Esophagus muscularis mucosa (tissue), 4 donors: ENCODE measurements at places on chromosomes 3 and 15. TPM values are rescaled to one million over a fixed set of nuclear protein-coding genes. Genes with fewer than 3 reads are reported as not detected.
A peak's percentile ranks its signal among the peaks of the same experiment; 100 is the strongest.

DNA sequence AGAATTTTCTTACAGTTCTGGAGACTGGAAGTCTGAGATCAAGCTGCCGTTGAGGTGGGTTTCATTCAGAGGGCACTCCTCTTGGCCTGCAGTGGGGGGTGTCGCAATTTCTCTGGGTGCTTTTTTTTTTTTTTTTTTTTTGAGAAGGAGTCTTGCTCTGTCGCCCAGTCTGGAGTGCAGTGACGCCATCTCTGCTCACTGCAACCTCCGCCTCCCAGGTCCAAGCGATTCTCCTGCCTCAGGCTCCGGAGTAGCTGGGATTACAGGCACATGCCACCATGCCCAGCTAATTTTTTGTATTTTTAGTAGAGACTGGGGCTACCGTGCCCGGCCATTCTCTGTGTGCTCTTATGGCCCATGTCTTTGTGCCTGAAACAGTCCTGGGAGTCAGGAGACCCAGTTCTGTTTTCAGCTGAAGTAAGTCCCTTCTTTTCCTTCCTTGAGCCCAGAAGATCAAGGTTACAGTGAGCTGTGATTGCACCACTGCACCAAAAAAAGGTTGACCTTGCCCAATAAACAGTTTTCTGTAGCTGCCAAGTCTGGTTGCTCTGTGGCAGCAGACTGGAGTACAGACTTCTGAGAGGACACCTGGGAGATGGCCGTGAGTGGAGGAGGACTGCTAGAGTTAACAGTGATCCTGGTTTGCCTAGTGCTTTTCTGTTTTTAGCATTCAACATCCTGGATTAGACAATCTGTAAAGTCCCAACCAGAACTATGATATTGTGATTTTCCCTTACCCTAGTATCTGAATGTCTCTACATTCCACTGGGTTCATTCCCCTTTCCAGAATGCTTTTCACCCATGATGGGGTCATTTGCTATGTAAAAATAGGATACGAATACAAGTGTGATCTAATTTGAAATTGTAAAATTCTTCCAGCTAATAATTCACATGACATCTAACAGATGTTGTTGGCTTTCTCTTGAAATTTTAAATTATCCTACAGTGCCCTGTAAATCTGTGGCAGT is 76.6 kb upstream of the RNF7 start:
- peaks cover 26% of the 10 kb centered on the region for H3K4me1 ChIP-seq
- H3K36me3 ChIP-seq, result no peaks in the 10 kb centered on the region
- H3K27ac ChIP-seq, result no peak overlapping the region
- DNase-seq, result no peak
- peaks cover 3% of the 10 kb centered on the region for H3K27me3 ChIP-seq

DNA sequence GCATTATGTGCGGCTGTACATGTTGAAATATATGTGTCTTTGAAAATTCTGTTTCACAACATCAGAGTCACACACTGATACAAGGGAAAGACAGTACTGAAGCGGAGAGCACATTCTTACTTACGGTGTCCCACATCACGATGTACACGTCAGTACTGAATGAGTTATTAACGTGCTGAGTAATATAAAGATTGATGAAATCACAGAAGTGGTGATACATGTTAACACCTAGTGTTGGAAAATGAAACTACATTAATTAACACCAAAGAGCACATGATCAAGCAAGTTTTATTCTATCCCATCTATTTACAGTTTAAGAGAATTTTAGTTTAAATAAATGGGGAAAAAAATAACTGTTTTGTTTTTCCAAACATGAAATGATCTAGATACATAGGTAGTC is 15.6 kb downstream of the EOGT start:
- H3K4me1 ChIP-seq, result peaks cover 20% of the 10 kb centered on the region
- H3K36me3 ChIP-seq, result peaks cover 94% of the 10 kb centered on the region
- H3K27me3 ChIP-seq, result no peaks in the 10 kb centered on the region
- no peak overlapping the region for H3K4me3 ChIP-seq
- H3K27ac ChIP-seq, result no peak overlapping the region
- DNase-seq, result no peak

DNA sequence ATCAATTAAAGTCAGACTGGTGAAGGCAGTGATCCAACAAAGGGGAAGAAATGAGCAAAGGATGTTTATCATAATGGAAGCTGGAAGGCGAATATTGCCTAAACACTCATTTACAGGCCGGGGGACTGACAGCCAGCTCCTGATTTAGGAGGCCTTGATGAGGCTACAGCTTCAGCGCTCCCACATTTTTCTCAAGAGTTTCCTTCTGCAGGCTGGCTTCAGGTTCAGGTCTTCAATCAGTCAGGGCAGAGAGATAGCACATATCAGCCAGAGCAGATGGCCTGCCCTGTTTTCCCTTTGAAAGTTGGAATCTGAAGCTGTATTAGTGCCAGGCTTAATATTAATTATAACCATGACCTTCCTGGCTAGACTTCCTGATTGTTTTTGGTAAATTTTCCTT is 218.9 kb downstream of the SV2B start:
- H3K36me3 ChIP-seq, result no peaks in the 10 kb centered on the region
- no peak overlapping the region for H3K27ac ChIP-seq
- no peaks in the 10 kb centered on the region for H3K4me1 ChIP-seq
- no peak for DNase-seq

DNA sequence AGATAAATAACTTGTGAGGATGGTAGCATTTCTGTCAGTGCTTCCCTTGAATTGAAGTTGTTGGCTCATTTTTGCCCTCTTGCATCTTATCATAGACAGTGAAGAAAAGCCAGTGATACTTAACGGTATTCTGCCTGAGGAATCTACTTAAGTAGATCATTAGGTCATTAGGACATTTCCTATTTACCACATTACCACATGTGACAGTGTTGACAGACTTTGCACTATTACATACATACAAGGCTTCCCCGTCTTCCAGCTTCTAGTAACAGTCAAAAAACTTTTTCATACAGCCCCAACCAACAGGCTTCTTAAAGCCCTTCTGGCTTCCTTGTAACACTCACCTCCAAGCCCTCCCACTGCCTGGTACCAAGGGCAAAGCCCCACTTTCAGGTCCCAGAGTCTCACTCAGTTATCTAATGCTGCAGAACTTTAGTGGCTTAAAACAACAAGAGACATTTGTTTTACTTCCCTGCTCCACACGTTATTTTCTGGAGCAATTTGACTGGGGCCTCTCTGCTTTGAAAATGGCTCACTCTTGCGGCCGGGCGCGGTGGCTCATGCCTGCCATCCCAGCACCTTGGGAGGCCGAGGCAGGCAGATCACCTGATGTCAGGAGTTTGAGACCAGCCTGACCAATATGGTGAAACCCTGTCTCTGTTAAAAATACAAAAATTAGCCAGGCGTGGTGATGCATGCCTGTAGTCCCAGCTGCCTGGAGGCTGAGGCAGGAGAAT is 40.0 kb downstream of the ASB7 start:
- H3K4me3 ChIP-seq, result no peak overlapping the region
- peak; percentile 55 for DNase-seq
- H3K27me3 ChIP-seq, result no peaks in the 10 kb centered on the region
- H3K36me3 ChIP-seq, result no peaks in the 10 kb centered on the region
- H3K27ac ChIP-seq, result no peak overlapping the region

DNA sequence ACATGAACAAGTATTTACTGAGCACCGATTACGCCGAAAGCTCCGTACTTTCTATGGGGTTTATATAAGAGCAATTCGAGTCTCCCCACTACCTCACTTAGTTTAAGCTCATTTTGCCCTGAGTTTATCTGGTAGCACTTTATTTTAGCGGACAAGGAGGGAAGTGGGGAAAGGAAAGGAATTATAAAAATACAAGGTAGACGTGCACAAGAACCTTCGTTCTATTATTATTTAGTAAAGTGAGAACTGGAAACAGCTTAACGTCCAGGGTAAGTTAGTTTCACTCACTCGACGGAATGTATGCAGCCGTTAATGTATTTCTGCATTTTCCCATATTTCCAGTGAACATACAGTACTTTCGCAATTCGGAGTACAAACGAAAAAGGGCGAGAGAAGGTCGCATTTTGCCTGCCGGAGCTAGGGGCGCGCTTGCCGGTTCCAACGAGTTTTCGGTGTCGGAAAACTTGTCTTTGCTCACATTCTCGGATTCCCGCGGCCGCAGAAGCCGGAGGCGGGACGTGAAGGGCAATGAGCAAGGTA is 1.2 kb upstream of the STT3B start:
- peaks cover 16% of the 10 kb centered on the region for H3K4me1 ChIP-seq
- H3K36me3 ChIP-seq, result no peaks in the 10 kb centered on the region

DNA sequence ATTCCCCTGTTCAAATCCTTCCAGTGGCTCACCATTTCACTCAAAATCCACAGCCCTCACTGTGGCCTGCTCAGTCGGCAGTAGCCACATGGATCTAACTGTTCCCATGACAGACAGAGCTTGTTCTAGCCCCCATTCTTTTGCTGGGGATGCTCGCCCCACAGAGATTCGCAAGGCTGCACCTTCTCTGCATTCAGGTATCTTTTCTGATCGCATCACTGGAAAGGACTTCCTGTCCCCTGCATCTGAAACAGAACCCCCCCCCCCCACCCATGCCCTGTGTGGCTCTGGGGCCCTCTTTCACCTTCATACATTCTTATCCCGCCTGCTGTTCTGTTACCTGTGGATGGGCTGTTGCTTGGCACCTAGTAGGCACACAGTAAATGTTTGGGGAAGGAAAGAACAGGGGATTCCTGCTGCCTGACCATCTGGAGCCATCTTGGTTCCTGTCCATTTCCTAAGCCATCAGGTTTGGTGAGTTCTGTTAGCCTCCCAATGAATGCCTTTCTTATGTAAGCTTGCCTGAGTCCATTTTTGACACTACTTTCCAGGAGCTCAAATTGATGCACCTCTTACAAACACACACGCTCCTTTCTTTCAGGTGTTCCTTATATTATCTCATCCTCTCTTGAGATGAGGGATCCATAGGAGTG is 42.9 kb upstream of the PGPEP1L start:
- H3K4me1 ChIP-seq, result no peaks in the 10 kb centered on the region
- no peaks in the 10 kb centered on the region for H3K36me3 ChIP-seq
- H3K27ac ChIP-seq, result no peak overlapping the region
- no peaks in the 10 kb centered on the region for H3K27me3 ChIP-seq
- peak; percentile 78 for DNase-seq
- H3K4me3 ChIP-seq, result no peak overlapping the region

- no peak overlapping the region for H3K4me3 ChIP-seq
- no peaks in the 10 kb centered on the region for H3K27me3 ChIP-seq
- no peak for DNase-seq
- H3K27ac ChIP-seq, result no peak overlapping the region
- H3K4me1 ChIP-seq, result no peaks in the 10 kb centered on the region
These were observed 32.5 kb upstream of the TBL1XR1 start for GRCh38 chr3:177229791-177230190.

DNA sequence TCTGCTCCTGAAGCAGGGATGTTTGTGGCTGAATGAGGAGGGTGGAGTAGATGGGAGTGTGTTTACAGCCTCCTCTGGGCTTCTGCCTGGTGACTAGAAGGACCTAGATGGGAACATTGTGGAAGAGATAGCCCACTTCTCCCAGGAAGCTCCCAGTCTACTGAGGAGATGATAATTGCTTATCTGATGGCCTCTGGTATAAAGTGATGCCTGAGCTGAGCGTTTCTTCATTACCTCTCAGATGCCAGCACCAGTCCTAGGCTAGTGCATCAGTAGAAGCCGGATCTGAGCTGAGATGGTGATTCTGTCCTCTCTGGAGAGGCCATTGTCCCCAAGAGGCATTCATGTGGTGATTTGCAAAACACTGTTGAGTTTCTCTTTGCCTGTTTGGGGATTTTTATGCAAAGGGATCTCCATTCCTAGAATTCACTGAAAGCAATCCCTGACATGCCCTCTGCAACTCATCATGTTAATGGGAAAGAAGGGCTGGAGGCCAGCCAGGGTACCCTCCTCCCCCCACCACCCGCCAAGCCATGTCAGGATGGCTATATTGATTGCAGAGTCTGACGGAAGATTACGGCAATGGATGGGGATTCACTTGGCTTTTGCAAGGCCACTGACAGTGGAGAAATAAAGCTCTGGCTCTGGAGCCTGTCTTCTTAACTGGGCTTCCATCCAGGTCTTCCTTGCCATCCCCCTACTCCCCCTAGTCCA is 166.4 kb upstream of the ROPN1 start:
- DNase-seq, result no peak
- no peak overlapping the region for H3K27ac ChIP-seq
- H3K4me3 ChIP-seq, result no peak overlapping the region
- no peaks in the 10 kb centered on the region for H3K36me3 ChIP-seq
- peaks cover 20% of the 10 kb centered on the region for H3K4me1 ChIP-seq
- no peaks in the 10 kb centered on the region for H3K27me3 ChIP-seq

DNA sequence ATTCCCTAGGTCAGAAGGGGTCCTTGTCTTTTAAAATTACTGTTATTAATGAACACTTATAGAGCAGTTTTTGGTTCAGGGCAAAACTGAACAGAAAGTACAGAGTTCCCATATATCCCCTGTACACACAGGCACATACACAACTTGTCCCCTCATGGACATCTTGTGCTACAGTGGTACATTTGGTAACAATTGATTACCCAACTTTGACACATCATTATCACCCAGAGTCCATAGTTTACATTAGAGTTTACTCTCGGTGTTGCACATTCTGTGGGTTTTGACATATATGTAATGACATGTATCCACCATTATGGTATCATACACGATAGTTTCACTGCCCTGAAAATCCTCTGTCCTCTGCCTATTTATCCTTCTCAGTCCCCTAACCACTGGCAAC is 984 bp upstream of the EDC3 start:
- no peaks in the 10 kb centered on the region for H3K36me3 ChIP-seq
- H3K4me3 ChIP-seq, result peak overlapping the region; percentile 90
- peaks cover 32% of the 10 kb centered on the region for H3K4me1 ChIP-seq

- H3K27ac ChIP-seq, result no peak overlapping the region
- no peak for DNase-seq
- H3K27me3 ChIP-seq, result no peaks in the 10 kb centered on the region
- peaks cover 30% of the 10 kb centered on the region for H3K4me1 ChIP-seq
- no peaks in the 10 kb centered on the region for H3K36me3 ChIP-seq
- no peak overlapping the region for H3K4me3 ChIP-seq
These were observed 10.6 kb downstream of the MAPKAPK3 start for GRCh38 chr3:50627407-50628051.

DNA sequence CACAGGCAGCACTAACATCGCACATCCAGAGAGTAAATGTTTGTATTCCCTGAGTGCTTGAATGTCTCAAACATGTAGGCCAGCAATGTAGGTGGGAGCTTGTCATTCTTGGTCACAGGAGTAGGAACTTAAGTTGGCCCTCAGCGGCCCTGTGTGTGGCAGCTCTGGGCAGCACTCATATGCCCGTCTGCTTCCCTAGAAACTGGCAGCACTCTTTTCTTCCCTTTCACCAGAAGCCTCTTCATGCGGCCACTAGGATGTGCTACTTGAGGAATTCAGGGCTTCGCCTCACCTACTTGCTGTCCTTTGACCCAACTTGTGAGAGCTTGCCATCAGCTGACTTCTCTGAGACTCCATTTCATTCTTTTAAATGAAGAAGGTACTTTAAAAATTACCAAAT is 69.5 kb downstream of the TIPARP start:
- DNase-seq, result peak; percentile 62
- no peaks in the 10 kb centered on the region for H3K36me3 ChIP-seq
- H3K4me1 ChIP-seq, result no peaks in the 10 kb centered on the region
- no peak overlapping the region for H3K27ac ChIP-seq
- H3K4me3 ChIP-seq, result no peak overlapping the region

GRCh38 chr15:36914960-36915808 is 185.2 kb downstream of the MEIS2 start:
- no peak overlapping the region for H3K4me3 ChIP-seq
- H3K27me3 ChIP-seq, result no peaks in the 10 kb centered on the region
- peaks cover 31% of the 10 kb centered on the region for H3K4me1 ChIP-seq
- H3K27ac ChIP-seq, result no peak overlapping the region
- no peak for DNase-seq

SPATA12 gene
- not detected for total RNA-seq

RASGRF1 gene
- 0.23 TPM for total RNA-seq

CASR gene
- total RNA-seq, result 0.19 TPM

RAB11A gene
- total RNA-seq, result 134 TPM

PDZRN3 gene
- total RNA-seq, result 314 TPM

KLHL6 gene
- total RNA-seq, result 4.1 TPM

WWTR1 gene
- 535 TPM for total RNA-seq

ERICH6 gene
- total RNA-seq, result not detected

C3orf20 gene
- not detected for total RNA-seq
